Left lung (tissue), 14 donors: ENCODE measurements at places on chromosomes 2 and 18. TPM values are rescaled to one million over a fixed set of nuclear protein-coding genes. Genes with fewer than 3 reads are reported as not detected.

The PRKAG3 gene
- not detected for total RNA-seq

The PPIG gene
- total RNA-seq: 40.8 TPM

The GCG gene
- not detected for total RNA-seq

The TUBB8B gene
- total RNA-seq: not detected

The CAD gene
- total RNA-seq: 51.2 TPM

The SMCHD1 gene
- 73.0 TPM for total RNA-seq

- no peak for DNase-seq
- no peak overlapping the region for H3K4me3 ChIP-seq
- no peak overlapping the region for H3K27ac ChIP-seq
- no peaks in the 10 kb centered on the region for H3K36me3 ChIP-seq
- H3K27me3 ChIP-seq: no peaks in the 10 kb centered on the region
Measured at GRCh38 chr2:107801498-107801897, 25.2 kb upstream of the RGPD4 start.

DNA sequence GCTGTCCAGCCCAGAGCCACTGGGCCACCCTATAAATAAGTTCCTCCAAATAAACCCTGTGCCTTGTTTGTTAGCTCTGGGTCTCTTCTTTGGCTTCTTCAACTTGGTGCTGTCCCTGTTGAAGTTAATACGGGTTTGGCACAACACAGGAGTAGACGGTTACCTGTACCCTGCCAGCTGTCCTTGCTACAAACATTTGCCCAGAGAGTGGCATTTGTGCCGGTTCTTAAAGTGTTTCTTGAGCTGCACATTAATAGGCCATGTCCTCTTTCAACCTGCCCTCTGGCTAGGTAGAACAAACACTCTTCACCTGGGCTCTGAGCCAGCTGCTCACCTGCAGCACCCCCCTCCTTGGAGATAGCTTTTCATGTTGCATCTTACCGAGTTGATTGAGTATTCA lies 139.2 kb downstream of the NEDD4L start:
- H3K36me3 ChIP-seq: no peaks in the 10 kb centered on the region
- H3K4me1 ChIP-seq: peaks cover 33% of the 10 kb centered on the region
- H3K27ac ChIP-seq: no peak overlapping the region
- no peak overlapping the region for H3K4me3 ChIP-seq
- DNase-seq: no peak

GRCh38 chr2:44909831-44910230 lies 31.7 kb upstream of the SIX3 start:
- H3K4me3 ChIP-seq: no peak overlapping the region
- no peak for DNase-seq
- no peaks in the 10 kb centered on the region for H3K36me3 ChIP-seq
- no peaks in the 10 kb centered on the region for H3K4me1 ChIP-seq
- no peaks in the 10 kb centered on the region for H3K27me3 ChIP-seq

DNA sequence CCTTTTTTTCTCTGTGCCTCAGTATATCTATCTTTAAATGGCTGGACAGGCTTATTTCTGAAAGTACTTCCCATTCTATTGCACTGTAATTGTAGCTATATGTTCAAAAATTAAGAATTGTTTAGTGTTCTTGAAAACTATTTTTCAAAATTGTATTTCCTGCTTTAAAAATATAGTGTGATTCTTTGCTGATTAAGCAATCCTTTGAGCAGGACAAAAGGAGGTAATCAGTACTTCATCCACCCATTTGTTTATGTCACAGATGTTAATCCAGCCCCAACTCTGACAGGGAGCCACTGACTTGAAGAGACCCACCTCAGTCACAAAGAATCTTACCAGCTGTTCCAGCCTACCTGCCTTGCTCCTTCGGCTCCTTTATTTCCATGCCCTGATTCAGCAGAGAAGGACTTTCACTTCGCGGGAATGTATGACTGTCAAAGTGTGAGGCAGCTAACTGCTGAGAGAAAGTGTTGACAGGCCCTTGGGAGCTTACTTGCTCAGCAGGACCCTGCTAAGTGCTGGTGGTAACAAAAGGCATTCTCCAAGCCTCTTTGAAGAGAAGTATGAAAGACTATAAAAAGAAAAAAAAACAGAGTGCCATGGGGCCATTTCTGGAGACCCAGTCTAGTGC lies 393.3 kb upstream of the CYRIA start:
- H3K4me1 ChIP-seq: no peaks in the 10 kb centered on the region
- no peak for DNase-seq
- no peak overlapping the region for H3K27ac ChIP-seq

DNA sequence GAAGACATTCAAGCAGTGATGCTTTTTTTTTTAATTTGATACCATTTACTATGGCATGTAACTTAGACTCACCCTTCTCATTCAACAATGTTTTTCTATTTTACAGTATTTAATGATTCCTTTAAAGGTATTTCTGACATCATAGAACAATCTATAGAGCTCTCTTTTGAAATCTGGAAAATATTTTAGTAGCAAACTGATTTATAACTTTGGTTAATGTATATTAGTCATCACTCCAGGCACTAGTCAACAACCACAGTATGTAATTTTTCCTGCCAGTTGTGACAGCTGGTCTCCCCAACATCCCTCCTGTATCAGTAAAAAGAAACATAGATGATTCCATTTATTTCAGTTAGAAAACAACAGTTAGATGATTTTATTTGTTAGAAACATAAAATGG lies 122.9 kb downstream of the LCLAT1 start:
- H3K27me3 ChIP-seq: no peaks in the 10 kb centered on the region
- no peak for DNase-seq
- no peaks in the 10 kb centered on the region for H3K4me1 ChIP-seq
- no peak overlapping the region for H3K4me3 ChIP-seq
- H3K27ac ChIP-seq: no peak overlapping the region
- no peaks in the 10 kb centered on the region for H3K36me3 ChIP-seq

DNA sequence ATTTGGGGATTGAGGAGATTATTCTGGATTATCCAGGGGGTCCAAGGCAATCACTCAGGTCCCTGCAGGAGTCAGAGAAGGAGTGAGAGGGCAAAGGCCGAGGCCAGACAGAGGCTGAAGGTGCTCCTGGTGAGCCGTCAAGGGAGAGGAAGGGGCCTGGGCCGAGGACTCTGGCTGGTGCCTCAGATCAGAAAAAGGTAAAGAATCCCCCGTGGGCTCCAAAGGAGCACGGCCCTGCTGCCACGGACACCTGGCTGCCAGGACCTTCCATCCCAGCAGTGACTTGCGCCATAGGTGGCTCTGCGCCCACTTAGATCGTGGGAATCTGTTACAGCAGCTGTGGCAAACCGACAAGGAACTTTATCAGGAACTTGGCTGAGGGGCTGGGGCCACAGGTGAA lies 374.8 kb upstream of the MYT1L start:
- no peak for DNase-seq
- no peaks in the 10 kb centered on the region for H3K36me3 ChIP-seq
- H3K4me1 ChIP-seq: peaks cover 21% of the 10 kb centered on the region
- H3K27ac ChIP-seq: no peak overlapping the region
- no peak overlapping the region for H3K4me3 ChIP-seq

GRCh38 chr2:24513281-24514071 lies 22.4 kb downstream of the NCOA1 start:
- H3K36me3 ChIP-seq: no peaks in the 10 kb centered on the region
- H3K4me1 ChIP-seq: peaks cover 8% of the 10 kb centered on the region
- no peak overlapping the region for H3K27ac ChIP-seq
- H3K4me3 ChIP-seq: no peak overlapping the region
- no peak for DNase-seq
- no peaks in the 10 kb centered on the region for H3K27me3 ChIP-seq

GRCh38 chr18:35040638-35040987 lies 600 bp upstream of the MAPRE2 start:
- H3K27ac ChIP-seq: peak overlapping the region; percentile 86
- peak overlapping the region; percentile 63 for H3K4me3 ChIP-seq
- H3K4me1 ChIP-seq: peaks cover 24% of the 10 kb centered on the region
- H3K36me3 ChIP-seq: no peaks in the 10 kb centered on the region
- H3K27me3 ChIP-seq: no peaks in the 10 kb centered on the region
- DNase-seq: no peak

GRCh38 chr2:189848276-189848675 lies 64.0 kb downstream of the PMS1 start:
- H3K27me3 ChIP-seq: no peaks in the 10 kb centered on the region
- H3K4me3 ChIP-seq: no peak overlapping the region
- no peaks in the 10 kb centered on the region for H3K36me3 ChIP-seq

- H3K27me3 ChIP-seq: no peaks in the 10 kb centered on the region
- H3K36me3 ChIP-seq: no peaks in the 10 kb centered on the region
- no peak overlapping the region for H3K27ac ChIP-seq
- no peaks in the 10 kb centered on the region for H3K4me1 ChIP-seq
Measured at GRCh38 chr2:99841749-99842148, 300.6 kb downstream of the AFF3 start.

GRCh38 chr2:174086708-174087107 lies 121.5 kb upstream of the SP3 start:
- no peaks in the 10 kb centered on the region for H3K36me3 ChIP-seq
- no peak overlapping the region for H3K4me3 ChIP-seq
- no peak overlapping the region for H3K27ac ChIP-seq
- no peaks in the 10 kb centered on the region for H3K4me1 ChIP-seq
- H3K27me3 ChIP-seq: no peaks in the 10 kb centered on the region

DNA sequence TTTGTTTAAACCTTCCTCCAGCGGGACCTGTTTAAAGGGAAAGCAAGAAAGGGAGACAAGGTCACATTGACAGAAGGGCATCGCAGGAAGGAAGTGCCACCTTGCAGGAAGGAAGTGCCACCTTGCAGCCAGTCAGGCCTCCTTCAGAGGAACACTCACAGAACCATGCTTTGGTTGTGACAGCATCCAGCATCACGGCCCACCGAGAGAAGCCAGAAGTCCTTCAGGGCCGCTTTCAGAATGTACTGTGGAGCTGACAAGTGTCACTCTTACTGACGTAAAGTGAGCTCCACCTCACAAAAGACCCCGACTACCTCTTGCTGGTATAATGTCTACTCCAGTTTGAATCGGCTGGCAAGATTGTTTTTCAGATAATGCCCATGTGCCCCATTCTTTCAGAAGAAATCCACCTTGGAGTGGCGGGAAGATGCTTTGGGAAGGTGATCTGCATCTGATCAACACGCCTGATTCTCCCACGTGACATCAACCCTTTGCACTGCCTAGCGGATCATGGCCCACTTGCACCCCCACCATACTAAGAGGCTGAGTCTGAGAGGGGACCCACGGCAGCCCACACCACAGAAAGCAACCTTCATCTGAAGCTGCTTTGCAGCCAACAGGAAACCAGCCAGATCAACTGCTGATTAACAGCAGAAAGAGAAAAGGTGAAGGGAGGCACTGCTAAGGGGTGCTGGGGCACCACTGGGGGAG lies 99.8 kb downstream of the UXS1 start:
- H3K4me3 ChIP-seq: no peak overlapping the region
- DNase-seq: no peak
- H3K27me3 ChIP-seq: no peaks in the 10 kb centered on the region

DNA sequence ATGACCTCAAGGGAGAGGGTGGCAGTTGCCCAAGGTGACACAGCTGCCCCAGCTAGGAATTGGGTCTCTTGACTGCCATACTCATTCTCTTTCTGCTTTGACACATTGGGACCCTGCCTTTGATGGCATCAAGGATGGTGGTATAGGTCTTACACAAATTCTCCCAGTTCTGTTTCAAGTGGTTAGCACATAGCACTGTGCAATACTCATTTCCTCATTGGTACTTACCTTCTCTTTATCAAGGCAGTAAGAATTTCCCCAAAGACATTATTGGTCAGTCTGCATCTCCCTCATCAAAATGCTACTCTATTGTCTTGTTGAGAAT lies 35.9 kb upstream of the CCDC93 start:
- no peaks in the 10 kb centered on the region for H3K36me3 ChIP-seq
- no peak overlapping the region for H3K4me3 ChIP-seq
- no peak for DNase-seq
- H3K4me1 ChIP-seq: peaks cover 23% of the 10 kb centered on the region
- peaks cover 7% of the 10 kb centered on the region for H3K27me3 ChIP-seq

GRCh38 chr2:167783261-167784083 lies 463.9 kb downstream of the STK39 start:
- H3K27ac ChIP-seq: no peak overlapping the region
- no peak for DNase-seq

GRCh38 chr18:54774981-54775665 lies 53.2 kb upstream of the RAB27B start:
- no peak for DNase-seq
- no peak overlapping the region for H3K4me3 ChIP-seq
- no peak overlapping the region for H3K27ac ChIP-seq
- H3K4me1 ChIP-seq: peaks cover 5% of the 10 kb centered on the region

DNA sequence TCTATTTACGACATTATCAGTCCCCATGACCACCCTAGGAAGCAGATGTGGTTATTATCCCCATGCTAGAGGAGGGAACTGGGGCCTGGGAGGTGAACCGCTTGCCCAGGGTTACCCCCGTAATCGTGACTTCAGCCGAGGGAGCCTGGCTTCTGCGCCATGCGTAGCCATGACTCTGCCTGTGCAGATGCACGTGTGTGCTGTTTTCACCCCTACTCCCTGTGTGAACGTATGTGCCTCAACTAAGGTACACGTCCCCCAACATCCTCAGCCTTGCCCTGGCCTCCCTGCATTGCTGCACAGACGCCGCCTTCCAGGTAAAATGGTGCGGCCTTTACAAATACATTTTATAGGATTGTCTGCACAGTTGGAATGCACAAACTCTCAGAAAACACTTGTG lies 40.2 kb downstream of the LPIN1 start:
- no peak for DNase-seq
- H3K27me3 ChIP-seq: no peaks in the 10 kb centered on the region
- H3K36me3 ChIP-seq: no peaks in the 10 kb centered on the region
- H3K4me3 ChIP-seq: no peak overlapping the region
- H3K4me1 ChIP-seq: no peaks in the 10 kb centered on the region
- H3K27ac ChIP-seq: no peak overlapping the region
